ENCODE measurements at places on chromosomes 12 and 14.

GRCh38 chr12:41476499-41477439 lies 288.6 kb downstream of the PDZRN4 start:
- no peak for DNase-seq

DNA sequence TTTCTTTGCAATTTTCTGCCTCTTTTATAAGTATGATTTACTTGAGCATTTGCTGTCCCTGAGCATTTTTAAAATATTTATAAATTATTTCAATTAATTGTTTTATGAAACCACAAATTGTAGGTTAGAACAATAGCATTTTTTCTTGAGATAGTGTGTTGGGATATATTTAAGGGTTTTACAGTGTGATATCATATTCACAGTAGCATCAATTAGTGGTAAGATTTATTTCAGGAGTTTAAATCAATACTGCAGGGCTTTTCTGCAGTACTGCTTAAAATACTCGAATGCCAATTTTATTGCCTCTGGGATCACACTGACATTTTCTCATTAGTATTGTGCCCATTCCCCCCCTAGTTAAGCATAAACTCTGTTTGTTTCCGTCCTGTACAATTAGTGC lies 82.2 kb downstream of the BHLHE41 start:
- DNase-seq: no peak

GRCh38 chr14:93462479-93462878 lies 31.7 kb downstream of the UNC79 start:
- no peak for DNase-seq

GRCh38 chr12:62722971-62723680 lies 211.8 kb downstream of the PPM1H start:
- no peak for DNase-seq

- DNase-seq: no peak
These were observed 89.4 kb downstream of the R3HDM2 start for GRCh38 chr12:57341275-57341990.

DNA sequence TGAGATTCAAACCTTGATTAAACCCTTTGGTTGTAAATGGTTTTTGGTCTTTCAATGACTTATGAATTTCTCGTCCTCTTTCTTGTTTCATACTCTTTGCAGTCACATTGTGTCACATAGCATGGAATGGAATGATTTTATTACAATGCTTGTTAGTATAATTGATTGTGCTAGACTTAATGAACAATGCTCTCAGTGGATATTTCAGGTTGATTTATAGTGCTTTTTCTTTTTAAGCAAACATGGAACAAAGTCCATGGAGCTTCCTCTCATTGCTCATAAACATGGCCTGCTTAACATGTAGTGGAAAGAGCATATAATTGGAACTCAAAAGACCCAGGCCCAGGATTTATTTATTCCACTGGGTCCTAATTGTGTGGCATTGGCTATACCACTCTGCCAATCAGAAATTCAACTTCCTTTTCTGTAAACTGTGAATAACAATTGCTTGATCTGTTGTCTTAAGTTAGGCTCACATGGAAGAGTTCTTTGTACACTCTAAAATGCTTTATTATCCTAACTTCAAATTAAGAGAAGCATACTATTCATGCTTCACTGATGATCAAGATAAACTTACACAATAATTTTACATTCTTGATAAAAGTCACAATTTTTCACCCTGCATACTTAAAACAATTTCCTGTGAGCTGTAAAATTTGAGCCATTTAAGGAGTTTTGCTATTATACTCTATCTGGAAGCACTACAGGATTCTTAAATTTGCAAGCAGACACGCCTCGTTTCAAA lies 370.5 kb upstream of the PDE3A start:
- no peak for DNase-seq

DNA sequence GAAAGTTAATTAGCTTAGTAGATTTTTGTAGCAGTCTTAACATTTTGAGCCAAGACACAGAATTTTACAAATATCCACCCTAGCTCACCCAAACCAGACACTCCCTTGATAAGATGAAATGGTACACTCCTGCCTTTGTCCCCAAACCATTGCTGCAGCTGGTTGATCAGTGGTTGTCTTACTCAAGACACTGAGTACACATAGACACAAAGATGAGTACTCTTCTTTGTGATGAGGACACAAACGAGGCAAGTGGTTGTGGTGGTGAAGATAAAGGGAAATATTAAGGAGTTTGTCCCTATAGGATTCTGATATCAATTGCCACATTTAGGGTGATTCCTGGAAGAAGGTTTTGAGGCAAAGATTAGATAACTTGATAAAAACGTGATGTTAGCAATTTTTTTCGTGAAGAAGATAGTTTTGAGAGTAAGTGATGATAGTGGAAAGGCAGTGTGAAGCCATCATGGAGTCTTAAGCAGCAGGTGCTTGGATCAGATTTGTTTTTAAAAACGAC lies 21.4 kb upstream of the ATP2B1 start:
- no peak for DNase-seq

- no peak for DNase-seq
These were observed 7.0 kb downstream of the BTG1 start for GRCh38 chr12:92138626-92139025.

DNA sequence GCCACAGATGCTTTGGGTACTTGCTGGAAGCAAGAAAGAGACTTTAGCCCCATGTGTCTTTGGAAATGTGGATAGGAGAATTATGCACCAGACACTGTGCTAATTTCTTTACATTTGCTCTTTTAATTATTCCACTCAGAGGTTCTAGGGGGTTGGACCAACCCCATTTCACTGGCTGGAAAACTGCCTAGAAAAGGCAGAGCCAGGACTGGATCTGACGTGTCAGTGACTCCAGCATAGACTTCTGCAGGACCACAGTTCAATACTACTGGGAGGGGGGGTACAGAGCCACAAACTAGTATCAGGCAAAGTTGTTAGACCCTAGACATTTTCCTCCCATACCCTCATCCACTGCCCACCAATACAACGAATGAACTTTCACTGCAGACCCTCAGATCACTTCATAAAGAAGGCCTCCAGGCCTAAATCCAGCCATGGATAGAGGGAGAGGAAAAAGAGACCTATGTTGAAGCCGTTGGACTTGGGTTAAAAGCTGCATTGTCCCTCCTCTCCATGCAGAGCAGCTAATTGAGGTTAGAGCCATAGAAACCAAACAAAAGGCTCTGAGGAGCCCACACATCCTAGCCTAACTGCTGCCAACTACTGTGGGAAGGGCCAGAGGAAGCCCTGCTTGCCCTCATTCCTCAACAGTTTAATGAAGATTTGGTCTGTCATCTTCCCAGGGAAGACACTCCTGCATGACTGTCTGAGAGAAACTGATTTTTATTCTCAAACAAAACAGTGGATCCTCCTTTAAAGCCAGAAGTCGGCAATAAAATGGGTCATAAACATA lies 68.7 kb downstream of the STON2 start:
- DNase-seq: no peak
